ENCODE measurements at places on chromosomes 2 and 18. TPM values are rescaled to one million over a fixed set of nuclear protein-coding genes. Genes with fewer than 3 reads are reported as not detected.

GRCh38 chr18:54150226-54150625 is 74.2 kb downstream of the MBD2 start:
- DNase-seq, result no peak

DNA sequence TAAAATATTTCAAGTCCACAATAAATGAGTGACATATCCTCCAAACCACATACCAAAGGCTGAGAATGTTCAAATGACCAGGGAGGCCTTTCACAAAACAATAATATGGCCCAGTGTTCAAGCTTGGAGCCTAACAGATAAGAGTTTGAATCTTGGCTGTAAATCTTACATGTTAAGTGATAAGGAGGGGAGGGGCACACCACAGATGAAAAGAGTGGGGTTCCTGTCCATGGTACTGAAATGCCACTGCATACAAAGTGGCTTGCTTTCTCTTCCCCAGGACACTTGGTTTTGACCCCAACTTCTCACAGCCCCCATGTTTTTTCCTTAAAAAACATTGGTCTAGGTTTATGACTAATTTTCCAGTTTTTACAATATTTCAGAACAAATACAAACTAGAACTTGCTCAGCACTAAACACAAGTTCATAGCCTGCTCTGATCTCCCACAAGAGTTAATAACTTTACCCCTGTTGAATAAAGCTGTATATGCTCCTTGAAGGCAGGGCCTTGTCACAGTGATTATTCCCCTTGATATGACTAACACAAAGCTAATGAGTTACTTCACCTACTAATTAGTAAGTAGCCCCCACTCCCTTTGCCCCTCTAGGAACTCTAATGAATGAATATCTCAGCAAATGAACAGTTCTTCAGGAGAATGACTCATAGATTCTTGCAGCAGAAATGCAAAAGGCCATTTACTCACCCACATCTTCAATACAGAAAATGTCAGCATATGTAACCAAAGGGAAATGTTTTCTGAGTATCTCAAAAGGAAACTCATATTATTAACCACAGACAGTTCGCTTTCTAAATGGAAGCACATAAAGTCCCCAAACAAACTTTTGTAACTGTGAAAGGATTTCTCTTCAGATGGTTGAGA is 142.2 kb downstream of the SATB2 start:
- DNase-seq, result no peak

GRCh38 chr18:70329071-70329470 is 40.2 kb downstream of the SOCS6 start:
- DNase-seq, result no peak

DNA sequence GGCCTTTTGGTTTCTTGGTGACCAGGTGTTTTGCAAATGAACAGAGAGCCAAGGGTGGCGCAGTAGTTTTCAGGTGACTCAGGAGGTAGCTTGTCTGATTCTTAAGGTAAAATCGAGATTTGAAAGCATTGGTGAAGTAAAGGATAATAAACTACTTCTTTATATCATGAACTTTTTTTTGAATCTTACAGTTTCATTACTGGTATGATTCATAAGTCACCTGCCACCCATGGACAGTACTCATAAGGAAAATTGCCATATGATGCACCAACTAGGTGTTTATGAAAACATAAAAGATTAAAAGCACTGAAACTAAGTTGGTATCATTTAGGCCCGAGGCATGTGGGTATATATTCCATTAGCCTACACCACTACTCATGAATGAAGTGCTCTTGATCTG is 84.1 kb upstream of the MGAT5 start:
- DNase-seq, result no peak

DNA sequence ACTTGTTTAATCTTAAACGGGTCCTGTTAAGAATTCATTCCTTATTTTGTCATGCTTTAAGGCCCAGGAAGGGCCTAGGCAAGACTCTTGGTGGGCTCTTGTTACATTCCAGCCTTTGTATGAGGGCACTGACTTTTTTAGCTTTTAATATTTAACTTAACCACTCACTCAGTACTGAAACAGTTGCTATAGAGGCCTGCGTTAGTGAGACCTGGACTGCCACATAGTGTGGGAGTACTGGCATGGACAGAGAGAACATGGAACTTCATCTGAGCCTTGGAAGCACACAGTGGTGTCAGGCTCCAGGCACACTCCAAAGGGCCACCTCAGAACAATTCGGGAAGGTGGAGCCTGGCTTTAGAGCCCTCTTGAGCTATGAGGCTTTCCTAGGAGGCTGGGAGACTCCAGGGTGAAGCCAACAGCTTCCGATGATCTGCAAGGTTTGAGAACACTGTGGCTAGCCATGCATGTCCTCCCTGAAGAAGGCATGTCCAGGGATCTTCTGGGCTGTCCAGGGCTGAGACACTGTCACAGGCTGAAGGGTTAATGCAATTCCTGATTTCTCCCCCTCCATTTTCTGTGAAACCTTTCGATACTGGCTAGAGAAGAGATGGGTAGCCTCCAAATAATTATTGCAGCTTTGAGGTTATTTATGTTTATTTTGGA is 155.4 kb upstream of the ACAA2 start:
- no peak for DNase-seq

DNA sequence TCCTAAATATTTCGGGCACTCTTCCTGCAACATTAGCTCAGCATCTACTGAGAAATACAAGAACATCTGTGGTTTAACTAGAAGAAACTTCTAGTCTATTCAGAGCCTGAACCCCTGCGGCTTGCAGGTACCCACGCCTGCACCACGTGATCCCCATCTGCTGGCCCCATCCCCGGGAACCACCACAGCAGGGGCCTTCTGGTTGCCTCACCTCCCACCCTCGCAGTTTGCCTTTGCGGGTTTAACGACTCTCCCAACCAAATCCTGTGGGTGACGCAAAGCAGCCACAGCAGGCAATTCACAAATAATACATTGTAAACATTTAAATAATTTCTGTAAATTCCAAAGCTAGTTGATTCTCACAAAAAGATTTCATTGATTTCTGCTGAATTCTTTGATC is 90.2 kb upstream of the TMEM18 start:
- DNase-seq, result no peak

- peak; percentile 86 for DNase-seq
These were observed 925 bp downstream of the SOS1 start for GRCh38 chr2:39119732-39120520.

GRCh38 chr18:48345596-48345995 is 63.6 kb downstream of the ZBTB7C start:
- DNase-seq, result no peak

DNA sequence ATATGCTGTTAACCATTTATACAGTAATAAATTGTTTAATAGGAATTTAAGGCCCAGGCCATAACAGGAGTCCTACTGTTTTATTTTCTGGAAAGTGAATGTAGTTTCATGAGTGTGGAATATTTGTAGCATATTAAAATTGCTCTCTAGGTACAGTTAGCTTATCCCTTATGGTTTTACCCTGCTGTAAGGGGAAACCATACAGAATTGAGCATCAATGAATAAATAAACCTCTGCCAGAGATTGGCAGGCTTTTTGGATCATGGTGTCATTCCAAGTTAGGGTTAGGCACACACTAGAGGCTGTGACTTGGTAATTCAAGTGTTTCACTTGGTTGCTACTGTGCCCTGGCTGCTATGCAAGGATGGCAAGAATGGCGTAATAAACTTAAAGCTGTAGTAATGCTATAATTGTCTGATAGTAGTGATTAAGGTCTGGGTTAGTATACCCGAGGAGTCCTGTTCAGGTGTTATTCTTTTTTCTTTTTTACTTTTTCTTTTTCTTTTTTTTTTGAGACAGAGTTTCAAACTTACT is 30.4 kb downstream of the BMPR2 start:
- DNase-seq, result no peak

DNA sequence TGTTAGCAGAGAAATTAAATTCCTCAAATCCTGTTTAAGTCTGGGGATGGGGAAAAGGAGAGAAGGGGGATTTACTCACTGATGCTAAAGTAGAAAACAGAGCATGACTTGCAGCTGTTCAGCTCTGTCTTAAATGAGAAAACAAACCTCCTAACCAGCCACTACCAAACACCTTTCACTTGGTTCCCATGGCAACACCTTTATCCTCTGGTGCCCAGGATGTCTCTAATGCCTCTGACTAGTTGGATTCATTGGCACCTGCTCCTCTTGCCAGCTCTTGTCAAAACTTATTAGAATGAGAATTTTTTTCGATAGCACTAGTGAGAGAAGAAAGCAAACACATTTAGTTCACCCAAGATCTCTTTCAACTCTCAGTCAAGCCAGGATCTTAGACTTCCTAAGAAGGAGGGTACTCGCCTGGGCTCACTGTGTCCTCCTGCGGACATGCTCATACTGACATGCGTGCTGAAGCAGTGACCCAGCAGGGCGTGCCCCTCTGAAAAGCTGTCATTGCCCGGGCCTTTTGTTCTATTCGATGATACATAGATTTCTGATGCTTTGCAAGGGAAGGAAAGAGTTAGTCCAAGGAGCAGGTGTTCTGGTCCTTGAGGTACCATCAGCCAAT is 656.0 kb upstream of the CELF4 start:
- no peak for DNase-seq

DNA sequence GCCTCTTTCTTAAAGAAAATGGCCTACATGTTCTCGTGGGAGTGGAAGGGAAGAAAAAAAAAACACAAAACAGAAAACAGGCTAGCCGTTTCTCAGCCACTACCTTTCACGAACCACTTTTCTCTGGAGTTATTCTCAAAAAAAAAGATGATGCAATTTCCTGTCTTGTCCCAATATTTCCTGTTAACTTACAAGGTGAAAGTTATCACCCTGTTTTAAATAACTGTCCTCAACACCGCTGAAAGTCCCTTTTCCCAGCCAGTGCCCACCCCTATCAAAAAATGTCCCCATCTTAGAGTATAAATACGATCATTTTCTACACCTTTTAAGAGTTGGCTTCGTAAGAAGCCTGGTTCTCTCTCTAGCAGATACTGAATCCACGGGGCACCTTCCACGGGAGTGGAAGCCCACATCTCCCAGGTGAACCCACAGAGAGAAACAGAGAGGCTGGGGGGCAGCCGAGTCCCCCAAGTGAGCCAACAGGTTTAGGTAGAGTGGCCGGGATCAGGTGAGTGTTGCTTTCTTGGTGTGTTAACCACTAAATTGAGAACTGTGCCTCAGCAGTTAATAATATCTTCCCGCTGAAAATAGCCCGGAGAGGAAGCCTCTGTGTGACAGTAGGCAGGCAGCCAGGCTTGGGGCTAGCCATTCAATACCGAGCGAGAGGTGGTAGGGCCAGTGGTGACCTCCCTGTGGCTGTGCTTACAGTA is 15.9 kb downstream of the SMAD7 start:
- no peak for DNase-seq

DNA sequence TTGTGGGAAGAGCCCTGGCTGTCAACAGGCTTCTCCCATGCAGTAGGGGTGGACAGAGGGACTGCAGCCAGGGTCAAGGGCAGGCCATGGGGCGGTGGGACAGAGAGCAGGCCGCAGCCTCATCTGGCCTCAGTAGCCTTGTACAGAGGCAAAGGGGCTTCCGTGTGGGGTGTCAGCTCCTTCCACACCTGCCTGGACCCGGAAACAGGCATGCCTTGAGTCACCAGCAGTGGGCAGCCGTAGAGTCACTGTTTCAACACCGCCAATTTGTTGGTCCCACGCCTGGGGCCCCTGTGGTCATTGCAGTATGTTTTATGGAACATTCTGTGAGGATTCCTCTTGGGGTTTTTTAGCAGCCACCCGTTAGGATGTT is 173.0 kb downstream of the SMAD7 start:
- DNase-seq, result no peak

DNA sequence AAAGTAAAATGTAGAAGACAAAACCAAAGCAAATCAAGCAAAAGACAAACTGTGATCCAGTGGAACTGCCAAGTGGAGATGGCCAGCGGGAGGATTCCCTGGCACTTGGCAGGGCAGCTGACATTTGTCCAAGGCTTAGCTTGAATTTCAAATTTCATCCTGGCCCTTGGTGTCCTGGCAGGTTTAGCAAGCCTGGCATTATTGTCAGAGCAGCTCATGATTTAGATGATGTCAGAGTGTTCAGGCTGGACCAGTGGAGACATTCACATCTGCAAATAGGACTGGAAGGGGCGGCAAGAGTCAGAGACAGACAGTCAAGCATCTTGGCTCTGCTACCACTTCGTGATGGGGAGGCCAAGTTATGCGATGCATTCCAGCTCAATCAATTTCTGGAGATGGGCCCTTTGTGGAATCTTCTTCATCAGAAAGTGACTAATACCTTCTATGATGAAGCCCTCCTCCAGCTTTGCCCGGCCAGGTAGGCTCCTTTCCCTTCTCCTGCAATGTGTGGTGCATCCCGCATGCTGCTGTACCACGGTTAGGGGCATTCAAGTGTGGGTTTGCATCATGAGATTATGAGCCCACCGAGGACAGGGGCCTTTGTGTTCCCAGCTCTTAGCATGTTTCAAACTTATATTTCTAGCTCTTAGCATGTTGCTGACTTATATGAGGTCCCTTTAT is 199.7 kb downstream of the ANKRD30B start:
- DNase-seq, result peak; percentile 56

GRCh38 chr2:19684516-19684915 is 217.3 kb downstream of the TTC32 start:
- no peak for DNase-seq

GRCh38 chr18:64331419-64331818 is 182.5 kb upstream of the LINC00305 start:
- no peak for DNase-seq

DNA sequence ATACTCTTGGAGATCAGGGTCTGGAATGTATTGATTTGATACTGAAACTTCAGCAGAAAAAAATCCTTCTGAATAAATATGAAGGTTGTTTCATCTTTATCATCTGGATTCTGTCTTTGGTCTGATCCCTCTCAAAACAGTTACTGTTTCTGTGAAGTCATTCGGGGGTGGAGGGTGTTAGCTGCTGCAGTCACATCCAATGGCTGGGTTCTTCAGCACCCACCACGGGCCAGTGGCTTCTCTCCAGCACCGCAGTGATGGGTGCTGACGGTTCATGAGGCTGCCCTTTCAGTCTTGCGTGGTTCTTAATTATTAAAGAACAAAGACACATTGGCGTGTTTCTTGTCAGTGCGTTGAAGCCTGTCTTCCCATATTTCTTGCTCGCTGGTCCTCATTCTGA is 148.0 kb downstream of the LDLRAD4 start:
- DNase-seq, result no peak

LAMA1 gene
- 0.91 TPM for total RNA-seq

TXNDC2 gene
- total RNA-seq, result not detected

SKA1 gene
- 0.68 TPM for total RNA-seq

TGIF1 gene
- 99.6 TPM for total RNA-seq

POTEC gene
- not detected for total RNA-seq

SULT1C2 gene
- total RNA-seq, result not detected

NGEF gene
- 16.4 TPM for total RNA-seq

GREB1 gene
- 2.4 TPM for total RNA-seq

TM4SF20 gene
- total RNA-seq, result not detected

ALPP gene
- total RNA-seq, result not detected

All from lower leg skin (tissue), 4 donors.